Stimulated activated CD4-positive, alpha-beta T cell treated with anti-CD3 and anti-CD28 coated beads, Interleukin-1b, Interleukin-23, amount 100 ng/mL, for 4 hours (primary cell): ENCODE measurements at places on chromosomes 1 and 21.

GRCh38 chr1:47709019-47709871 is 271.4 kb downstream of the FOXD2 start:
- DNase-seq = no peak

DNA sequence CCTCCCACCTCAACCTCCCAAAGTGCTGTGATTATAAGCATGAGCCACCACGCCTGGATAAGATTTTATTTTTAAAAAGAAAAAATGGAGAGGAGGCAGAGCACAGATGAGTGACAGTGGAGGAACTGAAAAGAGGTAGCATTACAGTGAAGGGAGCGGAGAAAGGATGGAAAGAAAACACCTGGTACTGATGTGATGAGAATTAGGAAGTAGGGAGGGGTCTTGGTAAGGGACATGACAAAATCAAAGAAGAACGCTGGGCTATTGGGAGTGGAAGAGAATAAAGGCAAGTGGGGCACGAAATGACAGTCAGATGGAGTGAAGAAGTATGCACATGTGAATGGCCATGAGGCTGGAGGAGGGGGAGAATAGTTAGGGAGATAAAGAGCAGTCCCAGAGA is 2.3 kb downstream of the FCRLA start:
- DNase-seq = no peak

DNA sequence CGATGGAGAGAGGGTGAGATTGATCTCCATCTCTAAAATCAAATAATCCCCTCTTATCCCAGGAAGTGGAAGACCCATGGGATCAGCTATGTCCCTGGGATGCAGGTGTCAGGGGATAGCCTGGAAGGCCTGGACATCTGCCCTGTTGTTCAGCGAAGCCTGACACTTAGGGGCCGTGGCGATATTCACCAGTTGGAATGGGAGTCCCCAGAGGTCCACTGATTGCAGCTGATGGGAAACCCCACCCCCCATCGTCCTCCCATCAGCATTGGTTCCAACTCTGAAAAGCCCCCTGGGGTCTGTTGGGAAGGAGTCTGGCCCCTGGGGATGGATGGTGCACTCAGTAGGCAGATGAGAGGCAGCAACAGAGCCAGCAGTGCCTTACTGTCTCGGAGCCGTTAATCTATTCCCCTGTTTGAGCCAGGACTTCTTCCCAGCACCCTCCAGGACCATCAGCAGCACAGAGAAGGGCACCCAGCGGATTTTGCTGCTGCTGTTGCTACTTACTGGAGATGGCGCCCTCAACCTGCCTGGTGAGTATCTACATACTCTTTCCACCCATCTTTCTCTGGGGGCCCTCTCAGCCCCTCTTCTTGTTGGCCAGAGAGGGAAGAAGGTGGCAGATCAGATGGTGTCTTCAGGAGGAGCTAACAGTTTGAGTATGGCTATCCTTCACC is 13.4 kb downstream of the CATSPER4 start:
- DNase-seq = no peak

DNA sequence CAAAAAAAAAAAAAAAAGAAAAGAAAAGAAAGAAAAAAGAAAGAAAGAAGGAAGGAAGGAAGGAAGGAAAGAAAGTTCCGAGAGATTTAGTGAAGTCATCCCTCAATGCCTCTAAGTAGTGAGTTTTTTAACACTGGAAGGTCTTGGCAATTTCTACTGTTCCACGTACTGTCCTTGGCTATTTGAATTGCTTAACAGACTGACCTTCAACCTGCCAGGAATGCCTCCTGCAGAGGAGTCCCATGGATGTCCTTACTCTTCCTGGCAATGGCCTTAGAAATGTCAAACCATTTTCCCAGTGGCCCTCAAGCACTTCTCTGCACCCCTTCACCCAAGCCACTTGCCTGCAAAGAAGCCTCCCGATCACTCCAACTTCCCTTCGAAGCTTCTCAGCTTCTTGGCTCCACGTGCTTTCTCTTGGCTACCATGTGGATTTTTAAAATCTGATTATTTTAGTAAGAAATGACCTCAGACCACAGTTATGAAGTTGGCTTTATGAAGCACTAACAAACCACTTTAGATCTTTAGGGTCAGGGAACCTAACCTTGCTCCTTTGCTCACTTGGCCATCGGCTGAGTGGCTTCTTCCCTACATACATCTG is 43.7 kb upstream of the ABCG1 start:
- DNase-seq = no peak

GRCh38 chr1:218692808-218693207 is 347.7 kb downstream of the TGFB2 start:
- DNase-seq = no peak

DNA sequence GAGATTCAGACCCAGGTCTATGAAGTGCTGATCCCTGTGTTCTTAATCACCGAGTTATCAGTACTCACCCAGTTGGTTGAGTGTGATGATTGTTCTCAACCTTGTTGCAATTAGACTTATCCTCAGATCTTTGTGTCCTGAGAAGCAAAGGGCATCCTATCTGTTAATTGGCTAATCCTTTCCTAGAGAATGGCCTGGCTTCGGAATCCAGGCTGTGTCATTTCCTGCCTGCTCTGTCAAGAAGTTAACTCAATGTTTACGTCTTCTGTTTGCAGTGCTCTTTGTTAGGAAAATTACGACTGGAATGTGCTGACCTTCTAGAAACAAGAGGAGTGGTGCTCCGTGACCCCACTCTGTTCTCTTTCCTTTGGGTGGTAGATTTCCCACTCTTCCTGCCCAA is 14.7 kb downstream of the GAS5 start:
- no peak for DNase-seq

DNA sequence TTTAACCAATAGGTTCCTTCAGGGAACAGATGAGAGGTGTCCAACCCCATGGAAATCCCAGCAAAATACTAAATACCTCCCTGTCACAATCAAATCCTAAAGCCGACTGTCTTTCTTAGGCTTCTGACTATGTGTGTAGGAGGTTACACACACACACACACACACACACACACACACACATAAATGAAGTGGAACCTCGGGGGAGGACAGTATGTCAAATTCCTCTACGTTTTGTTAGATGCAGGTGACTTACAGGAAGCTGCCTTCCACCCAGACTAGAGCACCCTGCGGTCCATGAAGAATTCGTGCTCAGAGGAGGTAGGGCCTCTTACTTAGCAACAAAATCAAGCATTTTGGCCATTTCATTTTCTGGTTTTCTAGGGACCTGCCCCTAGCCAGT is 16.4 kb downstream of the RSPH1 start:
- no peak for DNase-seq

DNA sequence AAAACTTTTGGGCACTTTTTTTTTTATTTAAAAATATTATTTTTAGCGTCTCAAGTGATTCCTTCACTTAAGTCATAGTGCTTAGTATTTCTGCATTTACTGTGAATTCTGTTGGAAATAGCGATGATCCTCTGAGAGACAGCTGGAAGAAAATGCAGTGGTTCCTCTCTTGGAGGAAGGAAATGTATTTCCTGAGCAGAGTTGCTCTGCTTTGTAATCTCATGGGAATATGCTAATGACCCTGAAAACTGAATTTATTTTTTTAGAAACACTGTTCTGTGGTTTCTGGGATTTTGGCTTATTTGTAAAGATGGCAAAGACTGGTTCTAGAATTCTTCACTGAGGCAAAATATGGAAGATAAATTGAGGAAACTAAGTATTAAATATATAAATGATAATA is 88.9 kb downstream of the NTNG1 start:
- no peak for DNase-seq

DNA sequence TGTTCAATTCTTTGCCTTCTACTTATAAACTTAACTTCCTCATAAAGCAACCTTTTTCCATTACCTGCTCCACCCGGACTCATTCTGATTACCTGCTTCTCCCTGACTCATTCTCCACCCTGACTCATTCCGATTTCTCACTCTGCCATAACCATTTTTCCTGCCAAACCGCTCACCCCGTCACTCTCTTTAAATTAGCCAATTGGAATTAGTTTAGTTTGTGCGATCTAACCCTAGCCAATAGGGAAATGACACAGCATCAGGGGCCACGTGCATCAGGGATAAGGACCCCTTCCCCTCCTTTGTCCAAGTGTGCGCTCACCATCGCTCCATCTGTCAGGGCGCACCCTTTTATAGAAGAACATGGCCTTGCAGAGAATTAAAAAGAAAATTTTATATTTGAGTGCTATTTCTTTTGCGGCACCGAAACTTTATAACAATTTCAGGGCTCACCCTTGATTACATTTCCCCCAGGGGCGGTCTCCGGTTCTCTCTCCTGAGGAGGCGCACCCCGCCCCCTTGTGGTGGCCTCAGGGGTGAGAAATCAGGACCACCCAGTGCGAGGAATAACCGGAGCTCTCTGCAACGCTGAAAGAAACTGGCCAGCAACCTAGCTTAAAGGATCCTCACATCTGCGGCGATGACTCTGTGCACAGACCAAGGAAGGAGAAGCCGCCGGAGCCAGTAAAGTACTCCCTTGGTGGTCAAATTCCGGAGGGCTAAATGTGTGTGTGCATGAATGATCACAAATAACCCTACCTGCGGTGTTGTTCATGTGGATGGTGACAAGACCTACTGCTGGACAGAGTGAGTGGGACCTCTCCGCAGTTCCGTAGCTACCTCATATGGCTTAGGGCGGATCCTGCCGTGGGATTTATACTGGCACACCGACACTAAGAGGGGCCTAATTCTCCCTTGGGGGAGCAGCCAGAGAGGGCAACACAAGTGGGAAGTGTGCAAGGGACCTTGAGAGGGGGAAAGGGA is 30.3 kb upstream of the CBR3 start:
- DNase-seq = peak; percentile 32

- DNase-seq = no peak
Observed at GRCh38 chr1:31244326-31244725, 4.6 kb upstream of the NKAIN1 start.

- DNase-seq = no peak
Observed at GRCh38 chr21:37848721-37849490, 67.4 kb downstream of the KCNJ6 start.

GRCh38 chr1:154969860-154970452 is 591 bp downstream of the SHC1 start:
- DNase-seq = no peak

DNA sequence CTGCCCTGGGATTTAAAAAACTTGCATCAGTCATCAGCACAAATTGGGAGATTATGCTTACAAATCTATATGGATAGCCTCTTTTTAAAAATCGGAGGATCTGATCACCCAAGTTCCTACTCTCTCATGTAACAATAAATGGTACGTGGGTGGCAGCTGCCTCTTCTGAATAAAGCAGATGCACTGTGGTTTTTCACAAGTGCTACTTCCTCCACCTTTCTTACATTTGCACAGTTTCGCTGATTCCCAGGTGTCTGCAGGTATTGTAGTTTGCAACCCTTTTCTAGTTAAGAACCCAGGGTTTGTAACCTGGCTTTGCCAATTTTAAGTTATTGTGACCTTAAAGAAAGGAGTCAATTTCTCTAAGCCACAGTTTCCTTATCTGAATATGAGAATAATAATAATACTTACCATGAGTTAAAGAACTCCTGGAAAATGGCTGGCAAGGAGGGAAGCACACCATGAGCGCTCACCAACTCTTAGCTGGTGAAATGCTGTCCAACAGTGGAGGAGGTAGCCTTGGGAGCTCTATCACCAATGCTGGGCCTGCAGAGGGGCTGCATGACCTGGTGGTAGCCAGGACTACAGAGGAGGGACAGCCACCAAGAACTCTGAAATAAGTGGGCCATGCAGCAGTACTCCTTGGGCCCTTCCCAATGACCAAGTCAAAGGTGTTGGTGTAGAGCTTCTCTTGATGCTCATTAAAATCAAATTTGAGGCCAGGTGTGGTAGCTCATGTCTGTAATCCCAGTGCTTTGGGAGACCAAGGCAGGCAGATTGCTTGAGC is 30.2 kb upstream of the KCNA2 start:
- DNase-seq = no peak

GRCh38 chr1:115426231-115426771 is 88.3 kb upstream of the NGF start:
- no peak for DNase-seq

DNA sequence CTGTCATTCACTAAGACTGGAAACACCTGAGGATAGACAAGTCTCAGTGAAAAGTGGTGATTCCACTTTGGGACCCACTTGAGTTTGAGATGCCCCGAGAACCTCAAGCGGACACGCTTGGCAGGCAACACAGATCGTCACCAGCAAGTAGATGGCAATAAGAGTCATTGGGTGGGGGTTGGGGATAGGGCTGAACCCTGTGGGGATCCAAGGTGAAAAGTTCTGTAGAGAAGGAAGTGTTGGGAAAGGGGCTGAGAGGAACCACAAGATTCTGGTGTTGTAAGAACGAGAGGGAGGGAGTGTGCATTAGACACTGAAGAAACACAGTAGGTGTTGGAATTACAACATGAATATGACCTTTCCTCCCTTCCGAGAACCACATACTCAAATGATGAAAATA is 45.4 kb upstream of the TDRD10 start:
- DNase-seq = no peak

DNA sequence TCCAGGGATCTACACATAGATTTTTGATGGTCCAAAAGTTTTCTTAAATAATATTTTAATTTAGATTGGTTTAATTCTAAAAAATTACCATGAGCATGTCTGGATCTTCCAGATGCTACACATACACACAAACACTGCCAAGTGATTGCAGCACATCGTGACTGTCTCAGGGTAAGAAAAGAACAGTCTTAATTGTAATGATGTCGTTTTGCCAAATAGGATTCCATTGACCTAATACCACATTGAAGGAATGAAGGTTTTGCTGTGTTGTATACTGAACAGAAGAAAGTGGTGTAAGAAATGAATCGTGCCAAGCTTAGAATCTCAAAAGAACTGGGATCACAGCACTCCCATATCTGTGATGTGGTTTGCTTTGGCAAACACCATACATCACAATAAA is 633.3 kb upstream of the CAMK1G start:
- DNase-seq = no peak

- no peak for DNase-seq
Observed at GRCh38 chr1:194071205-194071604, 884.8 kb upstream of the B3GALT2 start.

DNA sequence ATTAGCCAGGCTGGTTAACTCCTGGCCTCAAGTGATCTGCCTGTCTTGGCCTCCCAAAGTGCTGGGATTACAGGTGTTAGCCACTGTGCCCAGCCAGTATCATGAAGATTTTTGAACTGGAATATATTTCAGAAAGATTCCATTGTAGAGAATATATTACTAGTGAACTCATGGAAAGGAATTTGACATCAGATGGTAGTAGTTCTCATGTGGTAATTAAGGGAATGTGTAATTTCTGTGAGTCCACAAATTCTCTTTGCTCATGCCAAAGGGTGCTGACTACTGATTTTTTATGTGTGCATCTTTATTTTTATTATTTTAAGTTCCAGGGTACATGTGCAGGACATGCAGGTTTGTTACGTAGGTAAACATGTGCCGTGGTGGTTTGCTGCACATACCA is 10.4 kb downstream of the DTL start:
- no peak for DNase-seq

GRCh38 chr1:118147522-118147921 is 37.5 kb downstream of the SPAG17 start:
- no peak for DNase-seq
